ENCODE measurements at places on chromosomes 16 and 17. TPM values are rescaled to one million over a fixed set of nuclear protein-coding genes. Genes with fewer than 3 reads are reported as not detected.

EEF2KMT gene
- total RNA-seq = 11.7 TPM

KRTAP4-3 gene
- total RNA-seq = not detected

JMJD6 gene
- 99.1 TPM for total RNA-seq

HSD17B2 gene
- total RNA-seq = not detected

RDM1 gene
- total RNA-seq = 2.0 TPM

UNC13D gene
- total RNA-seq = 153 TPM

GRCh38 chr17:56832446-56832845 is 1.3 kb downstream of the C17orf67 start:
- ATAC-seq = no peak

- no peak for ATAC-seq
These were observed 31.0 kb downstream of the CPNE2 start for GRCh38 chr16:57123216-57123973.

DNA sequence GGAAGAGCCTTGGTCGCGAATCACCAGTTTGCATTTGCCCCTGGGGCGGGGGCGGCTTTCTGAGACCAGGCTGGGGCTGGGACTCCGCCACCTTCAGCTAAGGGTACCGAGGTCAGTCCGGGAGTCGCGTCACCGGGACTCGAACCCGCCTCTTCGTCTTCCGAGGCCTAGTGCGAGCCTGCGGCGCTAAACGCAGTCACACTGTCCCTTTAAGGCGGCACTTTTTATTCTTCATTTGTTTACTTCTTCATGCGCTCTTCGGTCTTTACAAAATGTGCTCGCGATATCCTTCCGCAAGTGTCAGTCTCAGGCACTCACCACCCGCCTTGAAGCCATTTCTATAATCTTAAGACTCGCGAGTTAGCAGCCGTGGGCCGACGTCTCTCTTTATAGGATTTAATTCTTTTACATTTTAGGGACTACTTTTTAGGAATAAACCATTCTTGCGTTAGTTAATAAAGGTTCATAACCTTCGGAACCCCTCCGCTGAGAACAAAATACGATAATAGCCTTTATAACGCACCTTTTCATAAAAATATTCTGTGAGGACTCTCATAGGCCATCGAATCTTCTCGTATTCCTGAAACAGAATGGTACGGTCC is 593 bp upstream of the HEXIM1 start:
- ATAC-seq = peak; percentile 30

- no peak for ATAC-seq
These were observed 53.4 kb downstream of the ACTG1 start for GRCh38 chr17:81459224-81459623.

GRCh38 chr16:11996433-11997330 is 20.1 kb downstream of the SNX29 start:
- no peak for ATAC-seq

GRCh38 chr16:62853887-62854286 is 817.6 kb upstream of the CDH8 start:
- no peak for ATAC-seq

DNA sequence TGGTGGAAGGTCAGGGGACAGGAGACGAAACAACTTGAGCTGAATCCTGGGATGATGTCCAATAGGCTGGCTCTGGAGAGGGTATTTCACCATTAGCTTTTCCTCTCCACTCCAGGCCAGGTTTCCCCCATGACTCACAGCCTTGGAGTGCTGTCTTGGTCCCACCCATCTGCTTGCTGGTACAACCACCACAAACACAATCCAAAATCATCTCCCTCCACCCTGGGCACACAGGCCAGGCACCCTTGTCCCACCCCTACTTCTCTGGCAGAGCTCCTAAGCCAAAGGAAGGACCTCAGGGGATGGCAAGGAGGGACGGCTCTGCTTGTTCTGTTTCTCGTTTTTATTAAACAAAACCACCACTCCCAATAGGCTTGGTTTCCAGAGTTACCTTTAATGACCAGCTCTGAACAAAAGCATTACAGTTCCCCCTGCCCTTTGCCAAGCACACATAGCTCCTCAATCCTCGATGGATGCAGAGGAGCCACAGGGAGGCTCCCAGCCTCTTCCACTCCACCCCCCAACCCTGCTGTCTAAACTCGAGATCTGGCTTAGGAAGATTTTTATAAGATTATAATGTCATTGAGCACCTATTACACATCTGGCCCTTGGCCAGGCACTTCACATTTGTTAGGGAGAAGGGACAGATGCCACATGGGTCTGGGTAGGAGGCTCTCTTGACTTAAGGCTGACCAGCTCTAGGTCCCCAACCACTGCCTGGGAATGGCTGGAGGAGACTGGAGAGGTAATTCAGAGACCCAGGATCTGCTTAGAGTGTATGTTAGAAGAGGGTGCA is 13.3 kb downstream of the CAVIN1 start:
- ATAC-seq = no peak

GRCh38 chr17:41140360-41141131 is at the start of gene KRTAP4-6:
Gene KRTAP4-6 (minus strand): TSS chr17:41140544. CDS start chr17:41140487, 57 bp downstream.
- peak; percentile 19 for ATAC-seq

DNA sequence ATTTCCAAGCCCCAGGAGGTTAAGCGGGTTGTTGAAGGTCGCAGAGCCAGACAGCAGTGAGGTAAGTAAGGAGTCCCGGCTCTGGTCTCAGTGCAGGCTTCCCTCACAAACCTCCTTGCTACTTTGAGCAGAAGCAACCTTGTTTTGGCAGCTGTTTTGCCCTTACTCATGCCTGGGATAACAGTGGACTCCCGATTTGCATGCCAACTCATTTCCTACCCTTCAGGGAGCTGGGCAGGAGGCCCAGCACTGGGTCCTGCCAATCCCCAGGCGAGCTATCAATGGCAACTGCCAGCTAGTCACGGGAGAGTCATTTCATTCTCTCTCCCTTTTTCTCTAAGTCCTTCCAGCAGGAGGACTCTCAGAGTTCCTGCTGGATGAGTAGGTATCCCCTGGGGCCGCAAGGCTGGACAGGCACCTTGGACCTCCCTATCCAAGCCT is 72.0 kb upstream of the KSR1 start:
- no peak for ATAC-seq

DNA sequence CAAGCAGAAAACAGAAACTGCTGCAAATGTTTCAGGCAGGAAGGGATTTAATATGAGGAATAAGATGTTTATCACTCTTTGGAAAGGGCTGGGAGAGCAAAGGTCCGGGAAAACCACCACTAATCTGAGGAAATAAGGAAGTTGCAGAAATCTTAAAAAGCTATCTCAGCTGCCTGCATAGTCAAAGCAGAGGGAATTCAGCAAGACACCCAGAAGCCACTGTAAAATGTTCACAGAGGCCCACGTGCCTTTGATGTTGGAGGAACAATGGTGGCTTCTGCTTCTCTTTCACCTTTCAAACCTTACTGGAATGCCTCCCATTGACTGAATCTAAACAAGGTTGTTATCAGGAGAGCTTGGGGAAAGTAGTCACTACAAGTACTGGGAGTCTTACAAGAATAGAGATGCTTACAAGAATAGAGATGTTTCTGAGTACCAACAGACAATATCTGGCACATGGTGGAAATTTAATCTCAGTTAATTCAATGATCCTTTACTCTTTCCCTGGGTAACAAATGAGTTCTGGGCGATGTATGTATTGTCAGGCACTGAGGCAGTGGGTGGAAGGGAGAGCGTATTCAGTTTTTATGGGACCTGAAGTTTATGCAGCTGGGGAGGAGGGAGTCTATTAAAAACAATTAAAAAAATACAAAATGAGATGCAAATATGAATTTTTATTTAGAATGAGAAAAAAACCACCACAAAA is 56.1 kb upstream of the MED13 start:
- no peak for ATAC-seq

DNA sequence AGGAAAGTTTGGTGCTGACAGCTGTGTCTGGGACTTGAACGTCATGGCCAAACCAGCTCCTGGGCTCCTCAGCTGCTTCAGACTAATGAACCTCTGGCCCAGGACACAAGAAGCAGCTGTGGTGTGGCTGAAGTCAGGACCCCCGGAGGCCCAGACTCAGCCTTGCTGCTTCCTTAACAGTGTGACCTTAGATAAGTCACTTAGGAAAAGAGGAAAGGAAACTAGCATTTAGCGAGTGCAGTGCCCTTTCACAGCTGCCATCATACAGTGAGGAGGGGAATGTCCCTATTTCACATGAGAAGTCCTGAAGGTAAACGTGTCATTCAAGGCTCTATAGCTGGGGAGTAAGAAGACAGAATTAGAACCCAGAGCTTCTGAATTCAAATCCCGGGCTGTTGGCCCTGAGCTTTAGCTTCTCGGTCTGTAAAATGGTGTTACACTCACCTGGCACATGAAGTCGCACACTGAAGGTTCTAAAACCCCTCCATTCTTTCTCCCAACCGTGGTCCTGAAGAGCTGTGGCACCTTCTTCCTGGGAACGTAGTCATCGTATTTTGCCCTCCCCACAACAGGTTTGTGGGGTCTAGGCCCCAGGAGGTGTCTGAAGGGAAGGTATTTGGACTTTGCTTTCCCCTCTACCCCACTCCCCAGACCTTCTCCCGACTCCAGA is 910 bp upstream of the RAMP2 start:
- ATAC-seq = peak; percentile 54

GRCh38 chr17:8359769-8360168 is 16.7 kb downstream of the KRABD2 start:
- ATAC-seq = no peak

- ATAC-seq = no peak
These were observed 180.1 kb upstream of the SDK2 start for GRCh38 chr17:73824321-73824720.
